ENCODE measurements at places on chromosomes 7 and 10.

DNA sequence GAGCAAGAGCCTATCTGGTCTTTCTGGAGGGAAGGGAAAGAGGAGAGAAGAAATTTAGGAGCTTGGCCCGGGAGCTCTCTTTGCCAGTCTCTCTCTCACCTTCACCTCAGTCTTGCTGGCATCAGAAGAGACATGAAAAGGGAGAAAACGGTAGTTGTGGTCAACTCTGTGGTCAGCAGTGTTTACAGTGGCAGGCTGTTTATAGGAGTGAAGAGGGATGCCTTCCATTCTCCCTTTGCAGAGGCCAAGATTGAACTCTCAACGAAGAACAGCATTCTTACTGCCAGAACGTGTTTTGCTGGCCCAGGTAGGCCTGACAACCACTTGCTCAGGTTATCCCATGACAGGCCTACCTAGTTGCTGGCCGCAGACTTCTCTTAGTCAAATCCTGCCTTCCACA is 133.3 kb downstream of the CCDC3 start:
- DNase-seq = no peak

GRCh38 chr7:122369756-122370155 is 65.2 kb upstream of the FEZF1 start:
- no peak for DNase-seq

DNA sequence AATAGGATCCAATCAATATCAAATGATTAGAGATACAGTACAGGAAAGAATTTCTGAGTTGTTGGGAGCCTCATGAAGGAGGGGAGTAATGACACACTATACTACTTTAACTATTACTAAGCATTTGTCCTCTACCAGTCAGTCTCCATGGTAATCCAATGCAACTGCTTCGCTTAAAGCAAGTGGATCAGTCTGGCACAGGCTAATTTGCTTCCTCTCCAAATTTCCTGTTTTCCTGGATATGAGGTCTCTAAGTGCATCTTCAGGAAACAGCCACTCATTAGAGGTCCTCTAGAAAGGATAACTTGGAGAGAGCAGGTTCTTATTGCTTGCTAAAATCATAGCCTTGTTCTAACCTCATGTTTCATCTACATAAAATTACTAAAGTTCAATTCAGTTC is 8.4 kb upstream of the SEPTIN7 start:
- no peak for DNase-seq

- DNase-seq = no peak
These were observed 262.1 kb downstream of the AHR start for GRCh38 chr7:17560516-17560915.

DNA sequence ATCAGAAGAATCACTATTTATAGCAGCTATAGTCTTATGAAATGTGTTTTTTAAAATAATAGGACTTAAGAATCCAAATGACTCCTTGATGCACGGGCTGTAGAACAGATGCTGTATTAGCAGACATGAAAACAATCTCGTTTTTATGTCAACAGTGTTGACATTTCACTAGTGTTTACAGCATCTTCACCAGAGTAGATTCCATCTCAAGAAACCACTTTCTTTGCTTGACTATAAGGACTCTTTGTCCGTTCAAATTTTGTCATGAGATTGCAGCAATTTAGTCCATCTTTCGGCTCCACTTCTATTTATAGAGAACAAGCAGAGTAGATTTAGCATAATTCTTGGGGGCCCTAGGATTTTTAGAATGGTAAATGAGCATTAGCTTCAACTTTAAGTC is 295.1 kb downstream of the EXOC4 start:
- no peak for DNase-seq

DNA sequence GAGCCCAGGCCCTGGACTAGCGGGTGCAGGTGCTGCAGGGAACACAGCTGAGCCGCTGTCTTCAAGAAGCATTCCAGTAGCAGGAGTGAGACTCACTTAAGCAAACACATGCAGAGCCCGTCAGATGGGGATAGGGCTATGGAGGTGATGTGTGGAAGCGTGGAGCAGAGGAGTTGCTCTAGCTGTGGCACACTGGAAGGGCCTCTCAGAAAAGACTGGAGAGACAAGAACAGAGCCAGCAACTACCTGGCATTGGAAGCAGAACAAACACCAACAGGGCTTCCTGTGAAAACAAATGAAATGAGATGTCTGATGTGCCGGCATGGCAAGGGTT is 37.8 kb upstream of the GALNTL5 start:
- no peak for DNase-seq
